ENCODE measurements at places on chromosomes 4 and X. TPM values are rescaled to one million over a fixed set of nuclear protein-coding genes. Genes with fewer than 3 reads are reported as not detected.

DNA sequence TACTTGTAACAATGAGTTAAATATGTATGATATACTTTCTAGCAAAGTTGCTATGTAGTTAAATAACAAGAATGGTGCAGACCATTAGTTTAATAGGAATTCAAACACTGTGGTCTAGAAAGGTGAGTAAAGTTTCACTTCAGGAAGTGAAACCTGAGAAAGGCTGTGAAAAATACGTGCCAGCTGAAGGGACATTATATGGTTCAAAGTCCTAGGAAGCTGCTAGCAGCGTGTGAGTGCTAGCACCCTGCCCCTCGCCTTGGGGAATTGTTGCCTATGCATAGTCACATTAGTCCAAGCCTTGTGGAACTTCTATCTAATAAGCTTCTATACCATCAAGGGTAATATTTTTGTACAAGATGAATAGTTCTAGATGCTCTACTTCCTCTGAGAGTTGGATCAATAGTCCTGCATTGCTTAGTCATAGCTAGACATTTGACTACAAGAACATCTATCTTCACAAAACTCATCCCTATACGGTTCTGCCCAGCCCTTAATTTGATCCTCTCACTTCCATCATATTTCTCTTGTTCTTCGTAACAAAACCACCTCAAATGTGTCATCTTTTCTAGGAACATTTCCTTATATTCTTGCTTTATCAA lies 45.8 kb upstream of the ARSJ start:
- no peaks in the 10 kb centered on the region for H3K4me1 ChIP-seq
- no peak for DNase-seq
- H3K27me3 ChIP-seq, result no peaks in the 10 kb centered on the region

DNA sequence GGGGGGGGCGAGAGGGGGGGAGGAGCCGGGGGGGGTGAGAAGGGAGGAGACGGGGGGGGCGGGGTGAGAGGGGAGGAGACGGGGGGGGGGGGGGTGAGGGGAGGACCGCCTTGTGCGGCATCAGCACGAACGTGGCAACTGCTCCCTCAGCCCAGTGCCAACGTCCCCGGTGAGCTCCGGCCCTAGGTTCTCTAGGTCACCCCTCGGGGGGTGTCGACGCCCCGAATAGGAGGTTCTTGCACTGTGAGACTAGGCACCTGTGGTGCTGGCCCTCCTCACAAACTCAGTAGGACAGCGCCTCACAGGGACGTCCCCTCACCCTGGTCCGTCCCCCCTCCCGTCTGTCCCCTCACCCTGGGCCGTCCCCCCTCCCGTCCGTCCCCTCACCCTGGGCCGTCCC lies 21.5 kb upstream of the GTPBP6 start:
- H3K4me1 ChIP-seq, result no peaks in the 10 kb centered on the region
- no peak overlapping the region for H3K4me3 ChIP-seq
- no peaks in the 10 kb centered on the region for H3K27me3 ChIP-seq

GRCh38 chr4:20265726-20266125 lies 14.0 kb downstream of the SLIT2 start:
- H3K36me3 ChIP-seq, result no peaks in the 10 kb centered on the region
- H3K4me1 ChIP-seq, result no peaks in the 10 kb centered on the region
- no peak overlapping the region for H3K4me3 ChIP-seq
- H3K27ac ChIP-seq, result no peak overlapping the region
- no peak for DNase-seq

DNA sequence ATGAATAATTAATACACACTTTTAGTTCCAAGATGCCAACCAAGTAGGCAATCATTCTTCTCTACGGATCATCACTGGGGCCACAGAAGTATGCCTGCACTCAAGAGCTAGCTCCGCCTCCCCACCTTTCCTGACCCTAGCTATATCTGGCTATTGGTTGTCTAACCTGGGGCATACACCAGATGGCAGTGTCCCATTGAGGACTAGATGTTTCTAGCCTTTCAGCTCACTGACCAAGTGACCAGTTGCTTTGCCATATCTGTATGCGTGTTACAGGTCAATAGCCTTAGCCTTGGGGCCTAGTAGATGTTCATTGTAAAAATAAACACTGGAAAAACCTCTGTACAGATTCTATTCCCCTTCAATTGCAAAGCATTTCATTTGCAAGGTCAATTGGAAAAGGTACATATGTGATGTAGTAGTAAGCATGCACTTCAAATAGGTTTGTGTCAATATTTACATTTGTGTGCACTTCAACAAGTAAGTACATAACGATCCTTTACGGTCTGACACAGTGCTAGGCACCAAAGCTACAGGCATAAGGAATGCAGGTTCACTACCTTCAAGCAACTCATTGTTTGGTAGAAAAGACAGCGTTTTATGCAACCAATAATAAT lies 521.7 kb downstream of the PPARGC1A start:
- H3K36me3 ChIP-seq, result no peaks in the 10 kb centered on the region
- DNase-seq, result peak; percentile 78
- no peaks in the 10 kb centered on the region for H3K27me3 ChIP-seq
- H3K4me1 ChIP-seq, result peaks cover 24% of the 10 kb centered on the region
- H3K4me3 ChIP-seq, result no peak overlapping the region
- H3K27ac ChIP-seq, result peak overlapping the region; percentile 73

DNA sequence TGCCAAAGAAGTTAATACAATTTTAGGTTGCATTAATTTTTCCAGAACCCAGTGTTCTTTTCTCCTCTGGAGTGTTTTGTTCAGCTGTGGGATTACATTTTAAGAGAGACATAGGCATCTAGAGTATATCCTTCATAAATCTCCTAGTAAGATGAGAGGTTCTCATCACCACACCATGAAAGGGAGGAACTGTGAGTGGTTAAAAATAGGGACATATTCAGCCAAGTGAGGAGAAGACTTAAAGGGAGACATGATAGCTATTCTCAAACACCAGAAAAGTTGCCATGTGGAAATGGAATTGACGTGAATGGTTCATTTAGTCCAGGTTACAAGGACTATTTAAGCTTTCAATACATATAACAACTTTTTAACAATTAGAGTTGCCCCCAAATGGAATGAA lies 6.5 kb upstream of the MRPL1 start:
- no peak for DNase-seq
- no peak overlapping the region for H3K4me3 ChIP-seq
- H3K27me3 ChIP-seq, result no peaks in the 10 kb centered on the region

DNA sequence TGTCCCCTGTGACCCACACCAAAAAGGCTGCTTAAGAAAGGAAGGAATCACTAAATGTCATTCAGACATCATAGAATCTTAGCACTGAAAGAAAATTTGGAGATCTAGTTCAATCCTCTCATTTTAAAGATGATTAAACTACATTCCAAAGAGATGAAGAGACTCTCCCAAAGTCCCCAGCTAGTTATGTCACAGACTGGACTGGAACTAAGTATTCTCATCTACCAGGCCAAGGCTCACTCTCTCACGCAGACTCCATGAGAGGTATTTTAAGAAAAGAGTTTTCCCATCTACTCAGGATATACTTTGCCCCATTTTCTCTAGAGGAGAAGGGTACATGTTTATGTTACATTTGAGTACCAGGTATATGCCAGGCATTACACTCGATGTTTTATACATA lies 6.9 kb downstream of the FABP2 start:
- no peak overlapping the region for H3K4me3 ChIP-seq
- no peaks in the 10 kb centered on the region for H3K27me3 ChIP-seq
- DNase-seq, result no peak
- no peak overlapping the region for H3K27ac ChIP-seq
- H3K36me3 ChIP-seq, result no peaks in the 10 kb centered on the region
- H3K4me1 ChIP-seq, result no peaks in the 10 kb centered on the region

GRCh38 chr4:10762561-10762960 lies 78.0 kb upstream of the CLNK start:
- H3K4me3 ChIP-seq, result no peak overlapping the region
- H3K4me1 ChIP-seq, result no peaks in the 10 kb centered on the region
- H3K36me3 ChIP-seq, result no peaks in the 10 kb centered on the region
- DNase-seq, result no peak
- no peaks in the 10 kb centered on the region for H3K27me3 ChIP-seq

GRCh38 chr4:166499820-166500219 lies 626.8 kb downstream of the TLL1 start:
- H3K36me3 ChIP-seq, result no peaks in the 10 kb centered on the region
- DNase-seq, result no peak
- H3K27me3 ChIP-seq, result no peaks in the 10 kb centered on the region
- H3K27ac ChIP-seq, result no peak overlapping the region
- no peaks in the 10 kb centered on the region for H3K4me1 ChIP-seq

CLRN2 gene
- not detected for total RNA-seq
